Progenitor cell of endocrine pancreas (in vitro differentiated cells): ENCODE measurements at places on chromosomes 7 and 10.

GRCh38 chr7:86199881-86200614, 443.7 kb upstream of the GRM3 start:
- DNase-seq = no peak

DNA sequence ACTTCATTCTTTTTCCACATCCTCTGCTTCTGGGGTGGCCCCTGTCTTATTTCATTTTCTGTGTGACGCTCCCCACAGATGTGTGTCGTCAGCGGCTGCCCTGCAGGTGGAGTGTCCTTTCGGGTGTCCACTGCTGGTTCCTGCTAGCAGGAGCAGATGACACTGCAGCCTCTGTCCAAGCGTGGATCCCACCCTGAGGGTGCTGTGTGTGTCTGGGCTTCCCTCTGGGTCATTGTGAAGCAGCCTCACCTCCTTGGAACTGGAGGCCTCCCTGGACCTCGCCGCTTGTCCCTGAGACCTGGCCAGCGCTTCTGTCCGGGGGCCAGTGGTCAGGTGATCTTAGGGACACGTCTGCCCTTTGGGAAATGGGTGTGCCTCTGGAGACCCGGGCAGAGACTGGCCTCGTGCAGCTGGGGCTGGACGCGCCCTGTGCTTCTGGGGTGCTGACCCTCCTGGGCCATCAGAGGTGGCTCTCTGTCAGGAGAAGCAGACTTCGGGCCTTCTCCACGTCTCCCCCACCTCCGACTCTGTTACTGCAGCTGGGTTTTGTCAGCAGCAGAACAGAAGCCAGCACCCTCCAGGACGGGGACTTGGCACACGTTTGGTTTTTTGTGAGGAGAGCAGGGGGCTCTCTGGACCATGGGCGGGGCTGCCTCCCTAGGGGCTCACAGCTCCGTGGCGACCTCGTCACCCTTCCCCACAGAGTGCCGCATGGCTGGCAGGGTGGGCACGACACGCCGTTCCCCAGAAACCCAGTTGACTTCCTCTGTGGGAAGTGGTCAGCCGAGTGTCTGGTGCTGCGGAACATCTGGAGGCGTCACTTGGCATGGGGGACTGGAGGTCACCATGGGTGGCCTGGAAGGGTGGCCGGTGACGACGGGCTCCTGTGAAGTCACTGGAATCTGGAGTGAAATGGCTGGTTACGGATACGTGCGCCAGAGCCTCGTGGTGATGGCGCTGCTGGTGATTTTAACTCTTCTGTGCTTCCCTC, 48.4 kb downstream of the INPP5A start:
- no peak for DNase-seq

DNA sequence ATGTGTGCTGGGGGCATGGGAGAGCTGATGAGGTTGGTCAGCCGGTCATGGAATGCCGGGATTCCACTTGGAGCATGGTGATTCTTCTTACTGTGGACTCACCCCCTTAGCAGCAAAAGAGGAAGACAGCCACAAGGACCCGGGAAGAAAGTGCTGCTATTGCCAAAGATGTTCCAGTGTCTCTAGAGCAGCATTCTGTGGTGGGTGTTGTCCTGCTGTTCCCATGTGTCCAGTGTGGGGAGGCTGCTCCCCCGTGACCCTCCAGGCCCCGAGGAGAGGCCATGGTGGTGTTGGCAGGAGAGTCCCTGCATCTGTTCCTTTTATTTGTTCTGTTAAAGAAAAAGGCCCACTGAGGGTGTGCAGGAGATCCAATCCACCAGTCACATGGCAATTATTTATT, 499.4 kb downstream of the RPS24 start:
- DNase-seq = no peak

DNA sequence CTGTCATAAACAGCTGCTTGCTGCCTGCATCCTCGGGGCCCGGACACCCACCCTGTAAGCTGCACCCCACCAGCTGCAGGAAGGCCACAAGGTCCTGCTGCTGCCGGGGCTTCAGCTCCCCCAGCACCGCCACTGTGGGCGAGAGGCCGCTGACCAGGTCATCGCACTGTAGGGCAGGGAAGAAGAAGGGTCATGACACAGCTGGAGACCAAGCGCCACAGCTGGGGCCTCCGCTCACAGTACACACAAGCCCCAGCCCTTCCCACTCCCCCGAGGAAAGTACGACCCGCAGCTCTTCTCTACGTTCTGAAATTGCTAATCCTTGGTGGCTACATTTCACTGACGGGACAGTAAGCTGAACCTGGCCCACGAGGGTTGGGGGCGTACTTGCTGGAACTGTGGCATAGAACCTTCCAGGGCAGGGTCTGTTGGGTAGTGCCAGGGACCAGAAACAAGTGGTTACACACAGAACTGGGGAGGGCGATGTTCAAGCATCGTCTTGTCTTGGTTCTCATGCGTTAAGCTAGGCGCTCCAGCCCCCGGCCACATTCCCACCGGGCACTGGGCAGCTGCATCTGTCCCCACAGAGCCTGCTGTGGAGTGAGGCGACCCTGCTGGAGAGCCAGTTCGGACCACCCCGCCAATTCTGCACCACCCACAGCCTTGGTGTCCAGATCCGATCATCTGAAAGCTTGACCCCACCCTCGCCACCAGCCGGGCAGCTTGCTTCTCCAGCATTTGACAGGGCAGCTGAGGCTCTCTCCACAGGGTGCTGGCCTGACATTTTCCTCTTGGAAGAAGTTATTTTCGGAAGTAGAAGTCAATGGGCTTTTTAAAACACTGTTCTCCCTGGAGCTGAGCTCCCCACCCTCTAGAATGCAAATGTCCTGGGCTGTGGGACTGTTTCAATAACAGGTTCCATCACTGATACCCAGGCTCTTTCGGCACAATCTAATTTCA, 50.8 kb downstream of the GSDME start:
- DNase-seq = no peak

DNA sequence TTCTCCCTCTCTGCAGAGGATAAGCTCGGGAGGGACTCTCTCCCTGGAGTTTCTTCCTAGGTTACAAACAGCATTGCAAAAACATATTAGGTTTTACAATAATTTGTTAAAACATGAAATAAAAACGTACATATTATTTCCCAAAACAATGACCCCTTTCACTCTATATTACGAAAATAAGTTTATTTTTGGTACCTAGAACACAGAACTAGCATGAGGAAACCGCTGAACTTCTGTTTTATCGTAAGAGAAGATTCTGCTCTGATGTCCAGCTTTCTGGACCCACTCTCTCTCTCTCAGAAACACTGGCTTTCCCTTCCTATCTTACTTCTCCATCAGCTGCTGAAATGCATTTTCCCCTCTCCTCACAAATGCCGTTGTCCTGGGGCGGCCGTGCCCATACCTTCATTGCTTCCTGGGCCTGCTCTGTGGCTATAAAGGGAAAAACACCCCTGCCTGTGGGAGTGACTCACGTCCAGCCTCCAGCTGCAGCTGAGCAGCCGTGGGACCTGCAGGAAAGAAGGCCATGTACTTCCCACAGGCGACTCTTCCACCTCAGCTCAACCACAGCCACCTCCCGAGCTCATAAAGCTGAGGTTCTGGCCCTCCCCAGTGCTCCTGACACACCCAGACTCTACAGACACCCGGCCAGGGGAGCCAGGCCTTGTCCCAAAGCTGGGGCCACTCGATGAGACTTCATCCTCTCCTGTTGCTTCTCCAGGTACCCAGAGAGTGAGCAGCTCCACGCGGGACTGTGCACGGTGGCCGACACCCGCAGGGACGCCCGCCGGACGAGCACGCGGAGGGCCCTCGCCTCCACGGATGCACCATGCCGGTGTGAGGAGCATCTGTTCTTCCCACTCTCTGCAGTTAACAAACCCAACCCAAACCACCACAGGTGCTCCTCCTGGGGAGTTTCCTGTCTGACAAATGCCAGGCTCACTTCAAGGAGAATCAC, 3.1 kb downstream of the GPER1 start:
- DNase-seq = no peak

GRCh38 chr7:112130729-112131410, 75.3 kb downstream of the DOCK4 start:
- DNase-seq = no peak

DNA sequence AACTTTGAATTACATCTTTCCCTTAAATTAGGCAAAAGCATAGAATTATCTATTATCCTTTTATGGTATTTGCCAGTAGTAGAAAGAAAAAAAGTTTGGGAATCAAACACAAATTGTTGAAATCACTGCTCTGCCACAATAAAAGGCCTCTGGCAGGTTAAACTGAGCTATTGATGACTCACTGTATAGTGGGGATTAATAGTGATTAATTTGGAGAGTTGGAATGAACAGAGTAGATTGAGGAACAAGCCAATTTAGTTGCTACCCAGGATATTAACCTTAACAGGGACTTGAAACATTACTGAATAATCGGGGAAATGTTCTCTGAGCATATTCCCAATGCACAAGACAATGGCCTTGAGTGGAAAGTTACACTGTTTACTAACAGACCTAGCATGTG, 33.1 kb downstream of the MASTL start:
- no peak for DNase-seq

DNA sequence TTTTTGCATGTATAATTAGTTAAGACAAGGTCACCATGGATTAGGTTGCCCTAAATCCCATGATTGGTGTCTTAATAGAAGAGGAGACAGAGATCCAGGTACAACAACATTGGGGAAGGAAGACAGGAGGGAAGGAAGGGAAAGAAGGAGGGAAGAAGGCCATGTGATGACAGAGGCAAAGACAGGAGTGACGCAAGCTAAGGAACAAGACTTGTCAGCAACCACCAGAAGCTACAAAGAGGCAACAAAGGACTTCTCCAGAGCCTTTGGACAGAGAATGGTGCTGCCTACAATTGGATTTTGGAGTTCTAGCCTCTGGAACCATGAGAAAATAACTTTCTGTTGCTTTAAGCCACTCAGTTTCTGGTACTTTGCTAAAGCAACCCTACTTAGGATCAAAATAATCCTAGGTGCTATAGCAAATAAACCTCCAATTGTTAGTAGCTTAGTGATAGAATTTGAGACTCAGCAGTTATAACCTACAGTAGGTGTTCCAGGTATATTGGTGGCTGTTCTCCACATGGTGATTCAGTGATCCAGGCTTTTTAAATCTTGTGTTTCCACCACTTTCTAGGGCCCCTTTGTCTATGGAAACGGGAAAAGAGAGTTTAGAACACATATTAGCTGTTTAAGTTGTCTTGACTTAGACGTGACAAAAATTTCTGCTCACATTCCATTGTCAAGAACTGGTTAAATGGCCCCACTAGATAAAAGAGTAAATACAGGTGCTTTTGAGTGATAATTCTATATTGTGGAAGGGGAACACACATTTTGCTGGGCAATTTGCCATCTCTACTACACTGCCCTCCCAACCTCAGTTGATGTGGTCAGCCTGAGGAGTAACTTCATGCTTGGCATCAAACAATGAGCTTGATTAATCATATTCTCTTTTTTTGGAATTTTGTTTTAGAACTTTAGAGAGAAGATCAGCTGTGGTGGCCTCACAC, 70.5 kb upstream of the SP4 start:
- no peak for DNase-seq

- no peak for DNase-seq
Measured at GRCh38 chr10:7722927-7723529, 19.9 kb downstream of the ITIH2 start.

DNA sequence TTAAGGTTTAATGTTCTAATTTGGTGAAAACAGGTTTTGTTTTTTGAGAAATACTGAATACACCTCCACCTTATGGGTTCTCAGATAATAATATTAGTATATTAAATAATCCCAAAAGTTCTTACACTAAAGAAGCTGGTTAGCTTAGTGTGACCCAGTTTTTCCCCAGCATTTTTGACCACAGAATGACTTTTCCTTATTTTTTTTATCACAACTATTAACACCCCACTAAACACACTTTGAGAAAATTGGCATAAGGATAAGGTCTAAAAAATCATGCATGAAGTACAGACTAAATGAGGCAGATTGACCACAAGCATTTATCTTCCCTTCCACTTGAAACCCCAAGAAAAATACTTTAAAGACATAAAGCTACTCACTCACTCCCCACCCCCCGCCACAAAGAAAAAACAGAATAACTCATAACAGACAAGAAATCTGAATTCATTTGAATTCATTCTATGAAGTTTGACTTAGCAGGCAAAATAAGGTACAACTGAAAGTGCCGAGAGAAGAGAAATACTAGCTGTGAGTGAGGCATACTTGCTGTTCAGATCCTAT, 49.7 kb upstream of the WNT16 start:
- DNase-seq = no peak

DNA sequence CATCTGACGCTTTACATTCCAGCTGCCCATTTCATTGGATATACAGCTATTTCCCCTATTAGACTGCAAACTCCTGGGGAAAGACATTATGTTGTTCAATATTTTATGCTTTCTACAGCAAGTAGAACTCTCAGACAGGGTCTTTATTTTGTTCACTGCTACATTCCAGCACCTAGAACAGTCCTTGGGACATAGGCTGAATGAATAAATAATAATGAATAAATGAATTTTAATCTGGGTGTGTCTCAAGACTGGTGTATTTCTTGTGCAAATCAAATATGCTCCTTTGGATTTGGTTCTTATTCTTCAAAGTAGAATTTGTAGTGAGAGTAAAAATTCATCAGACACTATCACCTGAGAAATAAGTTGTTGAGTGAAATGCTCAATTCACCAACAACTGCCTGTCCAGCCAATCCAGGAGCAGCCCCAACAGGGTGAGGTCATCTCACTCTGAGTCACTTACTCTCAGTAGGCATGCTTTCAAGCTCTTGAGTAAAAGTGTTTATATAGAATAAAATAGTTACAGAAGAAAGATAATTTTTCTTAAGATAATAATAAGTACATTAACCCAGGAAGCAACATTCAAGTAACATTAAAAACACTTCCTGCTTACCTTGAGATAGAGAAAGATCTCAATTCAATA, 287.5 kb upstream of the NPVF start:
- DNase-seq = no peak

- DNase-seq = peak; percentile 17
Measured at GRCh38 chr7:77331938-77332695, 84.0 kb downstream of the GSAP start.

- DNase-seq = no peak
Measured at GRCh38 chr7:71871446-71871845, 540.7 kb downstream of the CALN1 start.

DNA sequence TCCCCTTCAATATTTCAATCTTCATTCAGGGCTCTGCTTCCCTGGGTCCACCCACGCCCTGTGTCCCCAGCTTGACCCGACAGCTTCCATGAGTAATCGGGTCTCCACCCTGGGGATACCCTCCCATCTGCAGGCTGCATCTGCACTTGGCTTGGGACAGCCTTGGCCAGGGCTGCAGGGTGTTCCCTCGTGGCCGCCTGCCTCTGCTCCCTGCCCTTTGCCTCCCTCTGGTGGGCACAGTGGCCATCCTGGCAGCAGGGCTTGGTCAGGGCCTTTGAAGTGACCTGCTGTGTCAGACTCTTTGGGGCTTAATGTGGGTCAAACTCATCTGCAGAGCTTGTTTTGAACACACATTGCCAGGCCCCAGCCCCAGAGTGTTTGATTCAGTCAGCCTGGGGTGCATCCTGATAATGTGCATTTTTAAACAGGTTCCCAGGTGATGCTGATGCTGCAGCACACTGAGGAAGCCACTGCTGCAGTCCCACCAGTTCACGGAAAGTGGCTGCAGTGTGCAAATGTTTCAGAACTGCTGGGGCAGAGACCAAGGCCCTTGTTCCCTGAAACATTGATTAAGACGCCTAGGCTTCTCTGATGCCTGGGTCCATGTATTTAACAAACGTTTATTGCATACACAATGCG, 80.7 kb upstream of the SEC61G start:
- peak; percentile 31 for DNase-seq
